ENCODE measurements at places on chromosomes 1 and 21. TPM values are rescaled to one million over a fixed set of nuclear protein-coding genes. Genes with fewer than 3 reads are reported as not detected.
A peak's percentile ranks its signal among the peaks of the same experiment; 100 is the strongest.

DNA sequence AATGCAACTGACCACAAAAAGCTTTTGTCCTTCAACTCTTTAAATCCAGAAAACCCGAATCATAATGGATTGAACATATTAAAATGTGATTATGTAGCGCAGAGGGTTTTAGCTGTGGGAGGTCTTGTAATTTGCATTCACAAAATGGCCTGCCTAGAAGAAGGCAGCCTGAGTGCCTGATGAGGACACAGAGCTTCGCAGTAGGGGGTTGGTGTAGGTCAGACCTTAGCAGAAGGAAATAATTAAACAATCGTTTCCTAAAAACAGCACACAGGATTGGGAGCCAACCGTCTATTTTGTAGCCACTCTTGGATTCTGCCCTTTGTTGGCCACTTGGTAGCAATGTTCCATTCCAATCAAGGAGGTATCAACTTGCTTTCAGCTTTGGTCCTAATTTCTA lies 195.7 kb upstream of the KIAA0040 start:
- no peak for DNase-seq

DNA sequence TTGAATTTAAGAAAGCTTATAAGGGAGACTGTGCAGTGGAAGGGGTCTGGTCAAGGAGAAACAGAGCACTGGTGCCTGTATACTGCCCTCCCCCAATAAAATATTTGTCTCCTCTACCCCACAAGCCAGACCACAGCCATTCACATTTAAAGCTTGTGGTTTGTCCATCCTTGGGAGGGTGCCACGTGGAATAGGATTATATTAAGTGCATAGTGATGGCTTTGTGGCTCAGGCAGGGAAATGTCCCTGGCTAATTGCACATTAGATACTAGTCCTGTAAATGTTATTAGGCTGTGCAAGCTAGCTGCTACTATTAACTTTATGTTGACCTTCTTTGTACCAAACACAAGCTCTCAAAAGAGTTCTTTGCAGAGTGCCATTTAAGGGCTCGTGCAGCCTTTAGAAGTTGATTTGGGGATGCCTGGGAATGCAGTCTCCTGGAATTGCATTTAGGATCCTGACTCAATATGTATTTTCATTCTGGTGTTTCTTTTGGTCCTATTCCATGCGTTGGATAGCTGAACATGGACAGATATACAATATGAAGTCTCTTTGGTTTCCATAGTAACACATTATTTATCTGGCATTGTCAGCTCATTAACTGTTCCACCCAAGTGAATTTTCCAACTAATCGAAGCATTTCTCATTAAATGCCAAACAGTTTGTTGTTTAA lies 210.6 kb downstream of the ROR1 start:
- DNase-seq, result peak; percentile 34

DNA sequence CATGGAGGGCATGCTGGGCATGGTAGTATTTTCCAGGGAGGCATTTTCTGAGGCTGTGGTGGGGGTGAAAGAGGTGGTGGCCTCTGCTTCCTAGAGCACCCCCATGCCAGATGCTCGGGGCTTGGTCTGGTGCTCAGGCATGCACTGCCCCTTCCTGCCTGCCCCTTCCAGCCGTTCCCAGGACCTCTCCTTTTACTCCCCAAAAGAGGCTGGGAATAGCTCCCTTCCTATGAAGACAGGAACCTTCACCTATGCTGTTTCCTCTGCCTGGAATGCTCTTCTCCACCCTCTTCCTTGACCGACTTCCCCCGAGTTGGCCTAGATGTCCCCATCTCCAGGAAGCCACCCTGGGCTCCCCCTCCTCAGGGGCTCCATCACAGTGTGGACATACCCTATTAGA lies 9.1 kb downstream of the EDN2 start:
- DNase-seq, result no peak

Gene PALMD
- total RNA-seq, result 58.0 TPM

Gene GCSAML
- total RNA-seq, result 1.1 TPM
